Uterine smooth muscle cell (primary cell): ENCODE measurements at places on chromosomes 11 and 22. TPM values are rescaled to one million over a fixed set of nuclear protein-coding genes. Genes with fewer than 3 reads are reported as not detected.

Gene PRG3
- total RNA-seq, result not detected in 2 replicates

Gene GRK2
- total RNA-seq, result 34.7 and 37.3 TPM in 2 replicates

Gene CNGA4
- total RNA-seq, result under 0.01 TPM in 1 of 2 replicates, not detected in the other

Gene RBFOX2
- 175 and 194 TPM in 2 replicates for total RNA-seq

Gene F2
- total RNA-seq, result 0.12 TPM in 1 of 2 replicates, not detected in the other

Gene MRGPRX4
- not detected in 2 replicates for total RNA-seq

Gene OR51B2
- total RNA-seq, result 0.12 TPM in 1 of 2 replicates, not detected in the other

Gene OR52N4
- not detected in 2 replicates for total RNA-seq

Gene RFPL1
- total RNA-seq, result not detected in 2 replicates

Gene GAS2L1
- total RNA-seq, result 8.7 and 12.6 TPM in 2 replicates
